ENCODE measurements at places on chromosomes 11 and 22.

DNA sequence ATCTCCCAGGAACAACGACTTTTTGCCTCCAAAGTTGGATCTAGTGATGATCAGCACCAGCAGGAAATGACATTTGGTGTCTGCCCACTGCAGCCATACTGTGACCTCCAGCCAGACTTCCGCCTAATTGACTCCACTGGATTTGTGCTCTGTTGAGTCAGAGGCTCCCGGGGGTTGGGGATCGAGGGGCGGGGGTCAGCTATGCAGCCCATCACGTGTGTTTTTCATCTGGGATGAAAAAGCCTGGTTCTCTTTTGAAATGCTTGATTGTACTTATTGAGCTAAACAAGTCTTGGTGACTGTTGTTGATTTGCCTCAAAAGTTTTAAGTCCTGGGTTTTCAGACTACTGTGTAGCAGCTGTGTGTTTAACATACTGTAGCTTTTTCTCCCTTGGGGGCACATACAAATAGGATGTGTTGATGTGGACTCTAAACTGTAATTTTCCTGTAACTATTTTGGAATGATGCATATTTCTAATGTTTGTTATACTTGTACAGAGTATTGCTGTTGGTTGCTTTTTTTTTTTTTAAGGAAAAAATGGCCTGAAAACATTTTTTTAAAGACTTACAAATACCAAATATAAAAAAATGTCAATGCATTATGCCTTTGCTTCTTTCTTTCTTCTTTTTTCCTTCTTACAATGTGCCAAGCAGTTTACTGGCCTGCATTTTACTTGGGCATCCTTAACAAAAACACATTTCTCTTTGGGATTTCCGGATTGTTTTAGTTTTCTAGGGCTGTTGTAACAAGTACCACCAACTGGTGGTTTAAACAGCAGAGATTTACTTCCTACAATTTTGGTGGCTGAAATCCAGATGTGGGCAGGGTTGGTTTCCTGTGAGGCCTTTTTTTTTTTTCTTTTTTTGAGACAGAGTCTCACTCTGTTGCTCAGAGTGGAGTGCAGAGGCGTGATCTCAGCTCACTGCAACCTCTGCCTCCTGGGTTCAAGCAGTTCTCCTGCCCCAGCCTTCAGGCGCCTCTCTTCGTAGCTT, 46.1 kb upstream of the OR4B1 start:
- no peak for DNase-seq

DNA sequence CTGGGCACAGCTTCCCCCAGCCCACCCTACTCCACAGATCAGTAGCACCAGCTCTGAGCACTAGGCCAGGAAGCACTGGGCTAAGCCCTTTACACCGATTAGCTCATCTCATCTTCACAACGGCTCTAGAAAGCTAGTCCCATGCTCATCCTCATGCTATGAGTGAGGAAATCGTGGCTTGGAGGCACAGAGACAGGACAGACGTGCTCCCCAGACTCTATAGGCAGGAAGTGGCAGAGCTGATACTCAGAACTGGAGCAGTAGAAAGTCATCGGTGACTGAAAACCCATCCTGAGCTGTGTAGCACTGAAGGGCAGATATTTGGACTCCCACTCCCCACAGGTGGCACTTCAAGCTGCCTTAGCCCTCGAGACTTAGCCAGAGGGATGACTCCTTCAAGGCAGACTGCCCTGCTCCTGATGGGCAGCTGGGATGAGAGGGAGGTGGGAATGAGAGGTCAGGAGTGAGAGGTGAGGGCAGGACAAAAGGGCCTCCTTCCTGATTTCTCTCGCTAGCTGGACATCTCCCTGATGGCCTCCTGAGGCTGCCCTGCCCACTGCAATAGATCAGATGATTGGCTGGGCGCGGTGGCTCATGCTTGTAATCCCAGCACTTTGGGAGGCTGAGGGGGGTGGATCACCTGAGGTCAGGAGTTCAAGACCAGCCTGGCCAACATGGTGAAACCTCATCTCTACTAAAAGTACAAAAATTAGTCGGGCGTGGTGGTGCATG, 9.7 kb downstream of the CD5 start:
- DNase-seq = no peak

DNA sequence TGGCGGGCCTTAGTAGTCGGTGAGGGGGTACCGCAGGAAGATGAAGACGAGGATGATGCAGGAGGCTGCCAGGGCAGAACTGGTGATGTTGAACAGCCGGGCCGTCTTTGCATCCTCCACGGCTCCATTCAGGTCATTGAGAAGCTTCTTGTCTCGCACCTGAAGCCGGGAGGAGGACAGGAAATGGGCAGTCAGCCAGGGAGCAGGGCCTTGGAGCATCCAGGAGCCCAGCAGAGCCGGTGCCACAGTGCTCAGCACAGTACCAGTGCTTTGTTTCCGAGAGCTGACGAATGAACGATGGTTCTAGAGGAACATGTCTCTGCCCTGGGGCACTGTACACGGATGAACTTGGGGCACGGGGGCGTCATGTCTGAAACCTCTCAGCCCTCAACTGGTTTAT, 15.1 kb downstream of the IFITM10 start:
- no peak for DNase-seq

DNA sequence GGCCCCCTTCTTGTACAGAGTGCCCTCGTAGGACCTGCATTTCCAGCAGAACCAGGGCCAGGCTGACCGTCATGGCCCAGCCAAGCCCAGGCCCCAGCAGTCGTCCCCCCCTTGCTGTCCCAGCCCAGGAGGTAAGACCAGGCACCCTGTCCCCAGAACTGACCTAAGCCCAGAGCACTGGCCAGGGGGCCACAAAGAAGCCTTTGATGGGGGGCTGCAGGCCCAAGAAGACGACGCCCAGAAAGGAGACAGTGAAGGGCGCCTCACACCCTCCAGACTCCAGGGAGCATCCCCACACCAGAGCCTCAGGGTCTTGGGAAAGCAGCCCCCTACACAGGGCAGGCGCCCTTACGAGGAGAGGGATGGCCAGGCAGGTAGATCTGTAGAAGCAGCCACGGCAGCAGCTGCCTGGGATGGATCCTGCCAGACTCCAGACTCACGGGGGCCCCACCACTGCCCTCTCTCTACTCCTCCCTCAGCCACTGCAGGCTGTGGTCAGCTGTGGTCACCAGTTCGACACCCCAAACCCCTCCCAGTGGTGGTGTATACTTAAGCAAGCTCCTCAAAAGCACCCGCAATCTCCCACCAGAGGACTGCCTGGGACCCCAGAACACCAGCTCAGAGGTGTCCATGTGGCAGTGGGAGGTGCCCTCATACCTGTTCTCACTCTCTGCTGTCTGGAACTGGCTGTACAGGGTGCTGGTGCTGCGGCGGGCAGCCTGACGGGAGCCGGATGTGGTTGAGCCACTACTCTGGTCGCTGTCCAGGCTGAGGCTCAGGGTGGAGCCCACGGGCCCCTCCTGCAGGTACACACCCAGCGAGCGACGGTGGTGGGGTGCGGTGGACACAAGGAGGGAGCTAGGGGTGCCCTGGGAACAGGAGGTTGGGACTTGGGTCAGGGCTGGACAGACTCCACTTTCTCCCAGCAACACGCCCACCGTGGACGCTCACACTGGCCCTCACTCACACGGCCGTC, 27.0 kb downstream of the SBF1 start:
- no peak for DNase-seq

GRCh38 chr11:64120951-64121569, 44.9 kb downstream of the MACROD1 start:
- DNase-seq = no peak

- DNase-seq = no peak
Observed at GRCh38 chr22:50060441-50061140, 2.5 kb upstream of the TTLL8 start.

DNA sequence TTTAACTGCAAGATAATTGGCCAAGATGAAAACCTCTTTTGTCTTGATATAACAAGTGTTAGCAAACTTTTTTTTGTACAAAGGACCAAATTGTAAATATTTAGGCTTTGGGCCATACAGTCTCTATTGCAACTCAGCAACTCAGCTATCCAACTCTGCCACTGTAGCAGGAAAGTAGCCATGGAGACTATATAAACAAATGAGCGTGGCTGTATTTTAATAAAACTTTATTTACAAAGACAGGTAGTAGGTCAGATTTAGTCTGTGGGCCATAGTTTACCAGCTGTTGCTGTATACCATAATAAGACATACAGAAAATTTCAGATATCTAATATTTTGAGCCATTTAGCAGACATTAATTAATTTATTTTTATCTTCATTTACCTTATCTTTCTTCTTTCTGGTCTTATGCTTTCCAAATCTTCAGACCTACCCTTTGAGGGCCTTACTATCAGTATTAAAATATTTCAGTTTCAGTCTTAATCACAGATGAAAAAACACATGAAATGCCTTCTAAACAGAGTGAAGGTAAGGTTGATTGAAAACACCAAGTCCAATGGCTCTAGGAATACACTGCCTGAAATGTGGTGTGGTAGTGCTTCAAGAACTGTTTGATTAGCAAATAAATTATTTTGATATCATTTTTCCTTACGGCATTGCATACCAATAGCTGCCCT, 256.9 kb upstream of the CTSC start:
- no peak for DNase-seq

GRCh38 chr11:11243590-11244469, 109.2 kb downstream of the CSNK2A3 start:
- DNase-seq = peak; percentile 87

DNA sequence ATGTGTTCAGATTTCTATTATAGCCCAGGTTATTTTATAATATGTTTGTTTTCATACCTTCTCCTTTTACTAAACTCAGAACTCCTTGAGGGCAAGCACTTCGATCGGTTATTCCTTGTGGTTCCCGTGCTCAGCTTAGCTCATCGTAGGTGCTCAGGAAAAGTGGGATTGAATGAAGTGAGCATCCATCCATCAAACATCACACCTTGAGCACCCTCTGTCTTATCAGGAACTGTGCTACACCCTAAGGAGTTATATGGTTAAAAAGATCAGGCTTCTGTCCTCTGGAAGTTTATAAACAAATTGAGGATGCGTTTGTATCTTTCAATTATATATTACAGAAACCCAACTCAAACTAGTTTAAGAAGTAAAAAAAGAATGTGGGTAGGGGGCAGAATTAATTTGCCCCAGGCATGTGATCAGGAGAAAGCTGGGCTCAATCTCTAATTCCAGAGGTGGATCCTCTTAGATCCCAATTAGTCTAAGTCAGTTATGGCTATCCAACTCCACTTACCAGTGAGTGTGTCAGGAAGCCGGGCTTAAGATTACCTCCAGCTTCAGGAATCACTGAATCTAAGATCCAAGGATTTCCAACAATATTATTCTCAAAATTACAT, 59.9 kb upstream of the RRAS2 start:
- DNase-seq = no peak

- no peak for DNase-seq
Observed at GRCh38 chr11:78920329-78920728, 345.7 kb upstream of the NARS2 start.

DNA sequence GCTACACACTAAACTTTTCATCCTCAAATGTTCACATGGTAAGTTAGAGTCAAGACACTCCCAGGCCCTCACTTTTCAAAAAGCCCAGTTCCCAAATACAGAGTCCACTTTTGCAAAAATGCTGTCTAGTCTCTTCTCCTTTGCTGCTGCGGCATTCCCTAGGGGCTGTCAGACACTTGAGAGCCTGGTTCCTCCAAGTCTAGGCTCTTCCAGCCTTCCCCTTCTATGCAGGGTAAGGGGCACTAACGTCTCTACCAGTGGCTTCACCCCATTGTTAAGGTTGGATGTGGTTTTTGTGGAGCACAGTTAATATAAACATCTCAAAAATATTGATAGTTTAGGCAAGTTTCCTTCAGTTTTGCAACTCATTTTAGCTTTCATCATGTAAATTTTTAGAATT, 181.5 kb downstream of the KIF18A start:
- DNase-seq = no peak

GRCh38 chr11:117914991-117915618, 14.1 kb downstream of the TMPRSS13 start:
- no peak for DNase-seq

DNA sequence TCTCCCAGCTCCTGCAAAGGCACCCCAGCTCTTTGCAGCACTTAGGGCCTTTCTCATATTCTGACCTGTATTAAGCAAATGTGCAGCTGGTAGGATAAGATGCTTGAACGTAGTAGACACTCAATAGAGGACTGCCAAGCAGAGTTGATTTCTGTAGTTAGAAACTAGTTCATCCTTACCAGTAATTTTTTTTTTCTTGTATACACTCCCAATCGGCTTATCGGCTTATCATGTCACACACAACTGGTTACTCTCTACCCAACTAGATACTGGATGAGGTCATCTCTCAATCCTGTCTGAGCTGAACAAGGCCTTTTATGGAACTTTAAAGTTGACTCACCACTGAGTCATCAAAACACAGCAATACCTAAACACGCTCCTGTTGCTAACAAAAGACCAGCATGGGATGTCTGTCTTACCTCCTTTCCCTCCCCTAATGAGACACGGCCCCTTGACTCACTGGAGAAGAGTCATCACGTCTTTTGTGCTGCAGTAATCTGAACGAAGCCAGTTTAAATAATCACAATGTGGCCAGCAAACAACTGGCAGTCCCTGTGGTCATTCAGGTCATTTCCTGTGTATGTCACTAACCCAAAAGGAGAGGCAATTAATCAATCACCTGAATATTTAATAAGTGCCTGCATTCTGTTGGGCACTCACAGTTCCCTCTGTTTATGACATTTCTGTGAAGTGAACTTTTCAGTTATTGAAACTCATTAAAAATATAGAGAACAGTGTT, 7.5 kb upstream of the WEE1 start:
- peak; percentile 56 for DNase-seq

DNA sequence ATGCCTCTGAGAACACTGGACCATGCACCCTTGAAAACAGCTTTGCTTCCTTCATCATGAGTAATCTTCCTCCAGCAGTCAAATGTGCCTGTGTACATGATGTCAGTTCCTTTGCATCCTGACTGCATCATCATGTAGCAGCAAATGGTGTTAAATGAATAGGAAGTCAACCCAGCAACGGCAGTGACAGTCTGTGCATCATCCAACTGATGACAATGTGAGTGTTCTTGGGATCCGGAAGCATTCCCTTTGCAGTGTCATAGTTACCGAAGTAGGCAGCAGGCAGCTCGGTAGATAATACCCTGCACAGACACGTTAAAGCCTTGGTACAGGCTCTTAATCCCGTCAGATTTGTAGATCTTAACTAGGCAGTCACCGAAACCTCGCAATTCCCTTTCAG, 2.5 kb downstream of the WBP2NL start:
- no peak for DNase-seq

- no peak for DNase-seq
Observed at GRCh38 chr11:61183645-61184044, 19.7 kb upstream of the PGA3 start.

DNA sequence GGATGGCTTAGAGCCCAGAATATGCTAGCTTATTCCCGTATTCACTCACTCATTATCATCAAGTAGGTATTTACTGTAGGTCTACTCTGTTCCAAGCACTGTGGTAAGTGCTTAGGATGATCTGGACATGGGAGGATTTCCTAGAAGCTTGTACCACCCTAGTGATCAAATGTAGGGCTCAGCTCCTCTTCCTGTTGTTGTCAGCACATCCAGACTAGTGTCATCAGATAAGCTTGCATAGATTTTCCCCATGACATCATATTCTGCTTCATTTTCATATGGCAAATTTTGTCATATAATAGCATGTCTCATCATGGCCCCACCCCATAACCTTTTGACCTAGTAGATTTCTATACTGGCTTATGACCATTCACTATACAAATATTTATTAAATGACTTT, 19.3 kb upstream of the NUCB2 start:
- DNase-seq = no peak

Data from COR-L47 (cell line).